Left renal pelvis (tissue), 4 donors: ENCODE measurements at places on chromosomes 5 and 9. TPM values are rescaled to one million over a fixed set of nuclear protein-coding genes. Genes with fewer than 3 reads are reported as not detected.

DNA sequence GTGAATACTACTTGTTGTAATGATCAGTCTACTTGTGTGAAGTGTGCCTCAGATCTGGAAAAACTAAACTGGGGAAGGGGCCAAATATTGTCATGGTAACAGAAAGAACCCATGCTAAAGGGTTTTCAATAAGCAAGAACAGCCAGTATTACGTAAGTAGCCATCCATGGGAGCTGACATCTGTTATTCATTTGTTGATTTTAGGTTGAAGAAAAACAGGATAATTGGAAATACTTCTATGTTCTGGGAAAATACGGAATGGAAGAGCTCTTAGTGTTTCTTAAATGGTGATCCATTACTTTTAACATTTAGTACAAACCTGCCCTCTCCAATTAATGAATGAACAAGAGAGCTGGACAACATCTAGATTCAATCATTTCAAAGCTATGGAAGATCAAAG lies 485.8 kb downstream of the NTRK2 start:
- no peak for DNase-seq

The FAM221B gene
- polyA plus RNA-seq = 0.33 TPM

- DNase-seq = no peak
Measured at GRCh38 chr5:150523472-150524350, 15.8 kb downstream of the NDST1 start.

- DNase-seq = no peak
Measured at GRCh38 chr5:178078197-178079010, 34.9 kb upstream of the N4BP3 start.

DNA sequence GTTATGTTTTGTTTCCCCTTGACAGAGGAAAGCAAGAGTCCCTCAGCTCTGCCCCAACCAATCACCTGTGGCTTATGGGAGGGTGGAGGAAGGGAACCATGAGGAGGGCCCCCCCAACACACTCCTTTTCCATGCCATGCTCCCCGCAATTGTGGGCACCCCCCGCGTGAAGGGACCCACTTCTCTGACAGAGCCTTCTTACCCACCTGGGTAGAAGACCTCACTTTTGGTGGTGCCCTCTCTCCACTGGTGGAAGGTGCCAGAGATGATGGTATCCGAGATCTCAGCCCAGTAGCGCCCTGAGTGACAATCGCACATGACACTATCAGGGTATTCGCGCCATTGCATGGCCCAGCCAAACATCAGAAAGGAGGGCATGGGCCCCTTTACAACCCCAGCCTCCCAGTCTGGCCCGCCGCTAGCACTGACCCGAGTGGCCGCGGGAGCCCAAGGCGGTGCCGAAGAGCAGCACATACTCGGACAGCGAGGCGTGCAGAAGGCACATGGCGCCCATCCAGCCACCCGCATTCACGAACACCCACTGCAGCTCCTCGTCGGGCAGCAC lies 714 bp downstream of the SIGMAR1 start:
- DNase-seq = no peak

GRCh38 chr5:109049565-109049964 lies 301.9 kb downstream of the FER start:
- DNase-seq = no peak

The CCDC187 gene
- 0.07 TPM for polyA plus RNA-seq
